ENCODE measurements at places on chromosomes 3 and 15. TPM values are rescaled to one million over a fixed set of nuclear protein-coding genes. Genes with fewer than 3 reads are reported as not detected.

The MYRIP gene
- polyA plus RNA-seq: not detected

The WDR5B gene
- polyA plus RNA-seq: 2.2 TPM

The EOGT gene
- 5.7 TPM for polyA plus RNA-seq

The SEMA5B gene
- polyA plus RNA-seq: not detected

The CSK gene
- 79.8 TPM for polyA plus RNA-seq

The CHRNA5 gene
- polyA plus RNA-seq: 0.47 TPM

The COL6A6 gene
- polyA plus RNA-seq: not detected

The SKOR1 gene
- polyA plus RNA-seq: not detected

The CFAP100 gene
- not detected for polyA plus RNA-seq

The WNT5A gene
- polyA plus RNA-seq: not detected

The KLHL40 gene
- not detected for polyA plus RNA-seq

The RASA2 gene
- 66.8 TPM for polyA plus RNA-seq

The ANKUB1 gene
- not detected for polyA plus RNA-seq

The TGFBR2 gene
- polyA plus RNA-seq: 131 TPM

The DNAJA4 gene
- 15.6 TPM for polyA plus RNA-seq

- no peak for DNase-seq
Observed at GRCh38 chr3:16056217-16056616, 118.3 kb upstream of the GALNT15 start.

DNA sequence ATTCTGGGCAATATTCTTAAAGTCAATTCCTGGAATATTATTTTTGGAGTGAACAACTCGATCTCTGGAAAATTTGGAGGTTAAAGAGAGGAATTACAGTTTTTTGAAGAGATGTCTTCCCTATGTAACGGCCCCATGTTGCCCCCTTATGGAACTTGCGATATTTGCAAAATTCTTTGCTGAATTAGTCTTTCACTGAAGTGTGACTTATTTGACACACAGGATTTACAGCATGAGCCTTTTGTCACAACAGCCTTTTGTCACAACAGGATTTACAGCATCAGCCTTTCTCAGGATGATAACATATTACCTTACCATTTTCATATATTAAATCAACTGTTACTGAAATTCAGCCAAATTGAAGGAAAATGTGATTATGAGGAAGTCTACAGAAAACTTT is 37.8 kb upstream of the SPTSSB start:
- DNase-seq: no peak

DNA sequence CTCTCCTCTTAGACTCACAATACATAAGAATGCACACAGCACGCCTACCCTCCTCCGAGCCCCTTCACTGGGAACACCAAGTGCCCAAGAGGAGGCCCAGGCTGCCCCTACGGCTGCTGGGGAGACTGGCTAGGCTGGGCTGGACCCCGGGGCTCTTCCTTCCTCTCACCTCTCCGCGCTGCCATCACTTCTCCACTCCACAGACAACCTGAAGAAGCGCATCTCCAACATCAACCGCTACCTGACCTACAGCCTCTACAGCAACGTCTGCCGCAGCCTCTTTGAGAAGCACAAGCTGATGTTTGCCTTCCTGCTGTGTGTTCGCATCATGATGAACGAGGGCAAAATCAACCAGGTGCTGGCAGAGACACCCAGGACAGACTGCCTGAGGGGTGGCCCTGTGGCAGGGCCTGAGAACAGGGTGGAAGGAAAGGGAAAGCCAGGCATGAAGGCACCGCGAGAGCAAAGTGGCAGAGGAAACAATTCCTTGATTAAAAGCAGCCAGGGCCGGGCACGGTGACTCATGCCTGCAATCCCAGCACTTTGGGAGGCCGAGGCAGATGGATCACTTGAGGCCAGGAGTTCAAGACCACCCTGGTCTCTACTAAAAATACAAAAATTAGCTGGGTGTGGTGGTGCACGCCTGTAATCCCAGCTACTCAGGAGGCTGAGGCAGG is 51.6 kb downstream of the SEMA3G start:
- DNase-seq: no peak

DNA sequence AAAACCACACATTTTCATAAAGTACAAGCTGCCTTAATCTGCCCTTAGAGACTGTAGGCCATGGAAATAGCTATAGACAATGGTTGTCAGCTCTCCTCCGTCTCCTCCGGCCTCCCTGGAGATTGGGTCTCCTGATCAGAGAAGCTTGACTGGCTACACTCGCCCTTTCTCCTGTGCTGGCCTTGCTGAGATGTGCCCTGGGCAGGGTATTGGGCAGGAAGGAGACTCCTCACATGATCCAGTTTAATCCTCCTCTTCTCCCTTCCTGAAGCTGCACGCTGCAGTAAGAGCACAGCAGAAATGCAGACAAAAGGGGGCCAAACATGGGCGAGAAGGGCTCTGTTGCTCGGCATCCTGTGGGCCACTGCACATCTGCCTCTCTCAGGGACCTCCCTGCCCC is at the start of gene SLC24A5:
TSS of gene SLC24A5 (plus strand) at position 246 of the 400 bp plus-strand sequence. CDS start at position 301, 55 bp downstream.
- no peak for DNase-seq

DNA sequence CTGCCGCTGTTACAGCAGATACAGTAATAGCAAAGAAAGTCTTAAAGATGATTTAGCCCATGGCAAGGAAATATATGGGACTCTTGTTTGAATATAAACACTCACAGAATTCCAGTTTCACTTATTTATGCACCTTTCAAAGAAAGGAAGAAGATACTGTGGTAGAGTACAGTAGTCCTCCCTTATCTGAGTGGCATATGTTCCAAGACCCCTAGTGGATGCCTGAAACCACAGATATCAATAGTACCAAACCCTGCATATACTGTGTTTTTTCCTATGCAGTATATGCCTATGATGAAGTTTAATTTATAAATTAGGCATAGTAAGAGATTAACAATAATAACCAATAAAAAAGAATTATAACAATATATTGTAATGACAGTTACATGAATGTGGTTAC is 8.2 kb downstream of the MAP2K1 start:
- DNase-seq: no peak

- no peak for DNase-seq
Observed at GRCh38 chr15:90851940-90852339, 16.4 kb upstream of the FURIN start.

- no peak for DNase-seq
Observed at GRCh38 chr3:174193604-174194003, 665.5 kb upstream of the NAALADL2 start.

- DNase-seq: no peak
Observed at GRCh38 chr15:94265982-94266381, 34.6 kb downstream of the MCTP2 start.

DNA sequence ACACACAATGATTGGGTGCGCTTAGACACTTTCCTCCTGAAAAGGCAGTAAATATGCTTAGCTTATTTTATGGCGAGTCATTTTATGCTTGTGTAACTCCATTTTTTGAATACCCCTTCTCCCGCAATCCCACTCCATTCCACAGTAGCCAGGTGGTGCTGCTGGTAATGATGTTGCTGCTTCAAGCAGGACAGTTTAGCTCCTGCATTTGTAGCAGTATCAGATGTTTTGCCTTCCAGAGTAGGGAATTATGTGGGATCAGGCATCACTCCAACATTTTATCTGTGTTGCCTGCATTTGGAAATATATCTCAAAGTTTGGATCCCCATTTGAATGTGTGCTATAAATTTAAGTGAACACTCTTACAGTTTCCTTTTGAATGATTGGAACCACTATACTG is 302.1 kb upstream of the SGO1 start:
- DNase-seq: no peak

- no peak for DNase-seq
Observed at GRCh38 chr3:146044046-146044445, 116.9 kb downstream of the PLOD2 start.

- no peak for DNase-seq
Observed at GRCh38 chr3:153247331-153248330, 85.6 kb downstream of the RAP2B start.

GRCh38 chr3:10471054-10471688 is 34.2 kb downstream of the ATP2B2 start:
- DNase-seq: no peak

DNA sequence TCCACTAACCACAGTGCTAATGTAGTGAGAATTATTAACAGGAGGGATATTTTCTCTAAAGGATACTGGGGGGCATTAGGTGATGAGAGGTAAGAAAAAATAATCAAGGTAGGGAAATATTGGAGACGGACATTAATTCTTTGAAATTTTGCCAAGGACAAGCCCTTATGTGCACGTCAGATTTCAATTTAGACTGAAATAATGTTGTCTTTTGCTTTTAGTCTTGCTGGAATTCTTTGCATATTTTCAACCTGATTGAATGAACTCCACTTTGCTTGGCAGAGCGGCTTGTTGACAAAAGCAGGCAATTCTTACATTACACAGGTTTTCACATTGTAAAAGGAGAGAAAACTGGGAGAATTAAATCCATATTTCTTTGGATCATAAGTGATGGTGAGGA is 25.0 kb upstream of the C3orf52 start:
- no peak for DNase-seq

GRCh38 chr3:188554404-188554803 is 400.4 kb downstream of the LPP start:
- DNase-seq: no peak

GRCh38 chr15:95799286-95800200 is 531.0 kb upstream of the NR2F2 start:
- no peak for DNase-seq

- DNase-seq: no peak
Observed at GRCh38 chr15:95658799-95659198, 671.7 kb upstream of the NR2F2 start.

GRCh38 chr3:122496508-122496907 is 18.2 kb downstream of the KPNA1 start:
- no peak for DNase-seq

DNA sequence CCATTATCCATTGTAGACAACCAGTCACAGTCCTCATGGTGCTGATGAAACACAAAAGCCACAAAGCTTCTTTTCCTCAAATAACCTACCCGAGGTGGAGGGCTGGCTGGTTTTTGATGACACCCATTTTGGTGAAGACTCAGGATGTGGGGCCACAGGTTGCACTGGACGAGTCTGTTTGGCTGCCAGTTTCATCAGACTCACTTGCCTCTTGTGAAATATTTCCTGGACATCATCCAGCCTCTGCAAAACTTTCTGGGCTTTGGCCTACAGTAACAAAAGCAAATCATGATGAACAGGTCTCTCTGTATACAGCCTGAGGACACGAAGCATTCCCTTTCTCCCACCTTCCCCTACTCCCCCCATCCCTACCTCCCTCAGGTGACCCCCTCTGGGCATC is 42.2 kb downstream of the B3GNT5 start:
- DNase-seq: no peak

DNA sequence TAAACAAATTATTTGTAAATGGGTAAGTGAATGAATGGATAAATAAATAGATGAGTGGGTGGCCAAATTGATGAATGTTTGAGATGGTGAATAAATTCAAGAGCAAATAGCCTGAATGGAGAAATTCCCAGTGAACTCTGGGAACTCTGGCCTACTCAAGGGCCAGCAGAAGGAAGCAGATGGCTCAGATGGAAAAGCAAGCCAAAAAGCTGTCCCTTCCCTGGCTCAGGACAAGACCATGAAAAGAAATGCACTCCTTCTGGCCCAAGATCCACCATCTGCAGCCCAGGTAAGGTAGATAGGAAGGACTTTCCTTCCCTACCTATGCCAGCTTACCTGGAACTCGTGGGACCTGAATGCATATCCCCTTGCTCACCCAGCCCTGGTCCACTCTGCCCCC is 37.6 kb upstream of the CLDN18 start:
- no peak for DNase-seq

DNA sequence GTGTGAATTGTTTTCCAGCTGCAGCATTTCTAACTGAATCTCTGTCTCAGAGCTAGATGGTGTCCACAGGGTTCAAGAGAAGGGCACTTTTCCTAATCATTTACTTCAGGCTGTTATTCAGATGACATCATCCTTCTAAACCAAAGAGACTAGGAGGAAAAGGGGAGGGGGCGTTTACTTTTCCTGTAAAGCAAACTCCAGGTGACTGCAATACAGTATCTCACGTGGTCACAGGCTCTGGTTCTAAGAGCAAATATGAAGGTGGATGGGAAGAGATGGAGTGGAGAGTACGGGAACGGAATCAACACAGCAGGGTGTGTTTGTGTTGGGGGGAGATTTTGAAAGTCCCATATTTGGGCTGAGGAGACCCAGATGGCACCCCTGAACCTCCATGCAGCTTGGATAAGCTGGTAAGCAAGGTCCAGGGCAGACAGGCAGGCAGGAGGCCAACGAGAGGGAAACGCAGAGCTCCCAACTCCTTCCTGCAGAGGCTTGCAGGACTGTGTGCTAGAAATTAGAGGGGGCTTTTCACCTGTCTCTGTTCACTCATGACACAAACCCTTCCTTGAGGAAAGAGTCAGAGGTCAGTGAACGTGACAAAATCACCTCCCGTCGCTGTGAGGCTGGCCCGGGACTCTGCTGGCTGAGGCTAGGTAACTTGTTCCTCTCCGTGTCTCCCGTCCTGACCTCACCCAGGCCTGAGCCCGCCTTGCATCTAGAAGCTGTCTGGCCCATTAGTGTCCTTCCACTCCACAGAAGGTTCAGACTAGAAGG is 151.2 kb downstream of the OPA1 start:
- no peak for DNase-seq

DNA sequence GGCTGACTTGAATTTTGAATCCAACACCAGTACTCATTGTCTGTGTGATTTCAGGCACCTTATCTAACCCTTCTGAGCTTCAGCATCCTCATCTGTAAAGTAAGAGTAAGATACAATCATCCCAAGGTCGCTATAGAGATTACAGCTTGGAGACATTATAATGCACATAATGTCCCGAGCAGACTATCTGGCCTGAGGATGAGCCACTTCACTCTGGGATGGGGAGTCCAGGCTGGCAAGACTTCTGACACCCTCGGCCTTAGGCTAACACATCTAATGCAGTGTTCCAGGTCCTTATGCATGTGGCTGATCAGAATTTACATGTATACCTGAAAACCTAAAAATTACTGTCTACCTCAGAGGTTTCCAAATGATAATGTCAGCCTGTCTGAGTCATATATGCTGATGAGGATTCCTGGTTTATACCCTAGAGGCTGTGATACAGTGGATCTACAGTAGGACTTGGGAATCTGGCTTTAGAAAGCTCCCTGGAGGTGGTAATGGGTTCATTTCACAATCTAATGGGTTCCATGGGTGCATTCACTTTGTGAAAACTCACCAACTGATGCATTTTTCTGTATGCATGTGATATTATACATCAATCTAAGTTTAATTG is 229.0 kb upstream of the SLCO3A1 start:
- no peak for DNase-seq

DNA sequence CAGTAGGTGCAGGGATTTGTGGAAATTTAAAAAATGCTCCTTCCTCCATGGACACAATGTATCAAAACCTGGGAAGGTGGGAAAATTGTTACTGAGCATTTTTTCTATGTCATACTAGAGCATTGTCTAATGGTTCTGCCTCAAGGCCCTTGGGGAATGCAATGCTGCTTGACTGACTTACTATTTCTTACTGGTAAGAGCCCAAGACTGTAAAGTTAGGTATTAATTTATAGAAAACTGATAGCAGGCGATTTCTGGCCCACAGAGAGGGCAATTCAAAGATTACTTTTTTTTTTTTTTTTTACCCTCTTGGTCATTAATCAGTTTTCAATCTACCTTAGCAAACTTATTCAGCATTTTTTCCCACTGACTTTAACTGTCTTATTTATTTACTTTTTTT is 38.5 kb upstream of the MRPL3 start:
- no peak for DNase-seq

GRCh38 chr15:71228403-71228802 is 113.1 kb downstream of the THSD4 start:
- no peak for DNase-seq

GRCh38 chr3:148367756-148368155 is 329.9 kb upstream of the AGTR1 start:
- no peak for DNase-seq

- DNase-seq: no peak
Observed at GRCh38 chr3:192033246-192033645, 572.3 kb downstream of the PYDC2 start.
